ENCODE measurements at places on chromosomes 6 and 20. TPM values are rescaled to one million over a fixed set of nuclear protein-coding genes. Genes with fewer than 3 reads are reported as not detected.

- DNase-seq: no peak
Observed at GRCh38 chr6:31765910-31766794, 3.7 kb downstream of the SAPCD1 start.

DNA sequence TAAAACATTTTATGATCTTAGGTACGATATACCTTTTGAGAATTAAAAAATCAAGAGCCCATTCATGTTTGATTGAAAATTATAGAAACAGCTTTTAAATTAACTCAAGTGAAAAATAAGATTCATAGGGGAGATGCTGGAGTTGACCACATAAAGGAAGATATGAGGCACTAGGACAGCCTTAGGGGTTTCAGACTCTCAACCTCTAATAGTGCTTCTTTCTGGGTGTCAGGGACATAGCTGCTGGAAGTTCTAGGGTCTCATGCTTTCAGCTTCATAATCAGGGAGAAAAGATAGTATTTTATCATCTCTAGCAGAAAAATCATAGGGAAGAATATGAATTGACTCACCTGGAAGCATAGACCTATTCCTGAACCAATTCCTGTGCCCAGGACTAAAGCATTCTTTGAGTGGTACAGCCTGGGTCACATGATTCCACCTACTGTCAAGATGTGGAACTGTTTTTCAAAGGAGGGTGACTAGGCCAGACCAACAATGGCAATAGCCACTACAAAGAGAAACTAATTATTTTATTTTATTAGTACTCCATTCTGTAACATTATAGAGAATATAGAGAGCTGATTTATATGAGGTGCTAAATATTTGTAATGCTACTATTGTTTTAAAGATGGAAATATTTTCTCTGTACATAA, 27.8 kb upstream of the CENPW start:
- no peak for DNase-seq

The MYLK4 gene
- 0.33 TPM for total RNA-seq

The BTNL2 gene
- total RNA-seq: not detected

All from body of pancreas (tissue), 4 donors.